Cortex of kidney (tissue), 1 donor: ENCODE measurements at places on chromosomes 2 and 18.

- no peak for DNase-seq
Observed at GRCh38 chr2:1742681-1743395, 1.5 kb downstream of the PXDN start.

- DNase-seq, result no peak
Observed at GRCh38 chr2:208015475-208015874, 9.9 kb downstream of the PLEKHM3 start.

GRCh38 chr2:141591787-141592186 is 539.0 kb downstream of the LRP1B start:
- DNase-seq, result no peak

GRCh38 chr2:86372641-86373502 is 35.4 kb upstream of the REEP1 start:
- no peak for DNase-seq

- DNase-seq, result no peak
Observed at GRCh38 chr2:26528836-26529235, 50.9 kb upstream of the OTOF start.

DNA sequence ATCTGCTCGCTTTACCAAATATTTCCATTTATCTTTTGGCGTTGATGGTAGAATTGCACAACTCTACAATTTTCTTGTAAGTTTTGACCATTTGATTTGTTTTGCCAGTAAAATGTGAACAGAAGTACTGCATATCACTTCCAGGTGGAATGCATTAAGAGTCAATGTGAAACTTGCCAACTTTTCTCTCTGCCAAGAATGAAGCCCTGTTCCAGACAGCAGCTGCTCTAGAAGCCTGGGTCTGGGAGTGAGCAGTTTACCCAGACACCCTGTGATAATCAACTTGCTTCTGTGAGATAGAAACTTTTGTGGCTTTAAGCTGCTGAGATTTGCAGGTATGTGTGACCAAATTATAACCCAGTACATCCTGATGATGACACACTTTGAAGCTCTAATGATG is 115.9 kb upstream of the SYT4 start:
- DNase-seq, result no peak

- no peak for DNase-seq
Observed at GRCh38 chr18:10524507-10525370, 1.1 kb upstream of the NAPG start.

DNA sequence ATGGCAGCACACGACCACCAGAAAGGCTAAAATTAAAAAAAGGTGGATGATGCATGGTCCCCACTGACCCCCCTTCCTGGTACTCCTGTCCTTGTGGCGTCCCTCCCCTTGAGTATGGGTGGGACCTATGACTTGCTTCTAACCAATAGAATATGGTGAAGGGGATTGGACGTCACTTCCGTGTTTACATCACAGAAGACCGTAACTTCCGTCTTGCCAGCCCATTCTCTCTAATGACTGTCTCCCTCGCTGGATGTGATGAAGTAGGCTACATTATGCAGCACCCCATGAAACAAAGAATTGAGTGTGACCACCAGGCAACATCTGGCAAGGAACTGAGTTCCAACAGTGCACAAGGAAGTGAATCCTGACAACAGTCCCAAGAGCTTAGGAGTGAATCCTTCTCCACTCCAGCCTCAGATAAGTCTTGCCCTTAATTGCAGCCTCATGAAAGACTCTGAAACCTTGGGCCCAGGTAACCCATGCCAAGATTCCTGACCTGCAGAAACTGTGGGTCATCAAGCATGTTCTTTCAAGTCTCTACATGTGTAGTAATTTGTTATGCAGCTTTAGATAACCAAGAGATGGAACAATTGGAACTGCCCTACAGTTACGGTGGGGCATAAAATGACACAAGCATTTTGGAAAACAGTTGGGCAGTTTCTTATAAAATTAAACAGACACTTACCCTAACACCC is 80.1 kb upstream of the NPAS2 start:
- no peak for DNase-seq

GRCh38 chr18:13221869-13222855 is 3.6 kb downstream of the LDLRAD4 start:
- no peak for DNase-seq

DNA sequence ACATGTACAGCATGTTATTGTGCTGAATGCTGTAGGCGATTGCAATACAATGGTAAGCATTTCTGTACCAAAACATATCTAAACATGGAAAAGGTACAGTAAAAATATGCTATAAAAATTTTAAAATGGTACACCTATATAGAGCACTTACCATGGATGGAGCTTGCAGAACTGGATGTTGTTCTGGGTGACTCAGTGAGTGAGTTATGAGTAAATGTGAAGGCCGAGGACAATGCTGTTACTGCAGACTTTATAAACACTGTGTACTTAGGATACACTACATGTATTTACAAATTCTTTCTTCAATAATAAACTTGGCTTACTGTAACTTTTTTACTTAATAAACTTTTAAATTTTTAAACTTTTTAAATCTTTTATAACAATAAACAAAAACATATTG is 473.4 kb upstream of the UBE2E3 start:
- no peak for DNase-seq

DNA sequence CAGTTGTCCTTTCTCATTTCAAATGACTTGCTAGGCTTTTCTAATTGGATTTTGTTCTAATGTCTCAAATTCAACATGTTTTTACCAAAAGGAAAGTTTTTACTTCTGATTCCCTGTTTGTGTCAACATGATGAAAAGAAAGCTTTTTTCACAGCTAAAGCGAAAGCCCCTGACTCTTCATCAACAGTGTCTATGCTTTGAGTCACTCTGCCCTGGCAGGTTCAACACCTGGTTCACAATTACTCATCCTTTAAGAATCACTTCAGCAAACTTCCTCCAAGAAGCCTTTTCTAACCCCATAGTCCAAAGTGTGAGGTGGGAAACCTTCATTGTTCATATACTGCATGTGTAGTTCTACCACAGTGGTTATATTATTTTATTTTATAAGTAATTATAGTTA is 7.6 kb upstream of the DSG2 start:
- DNase-seq, result no peak

GRCh38 chr2:232491139-232491780 is 3.6 kb upstream of the ECEL1 start:
- DNase-seq, result no peak

- DNase-seq, result no peak
Observed at GRCh38 chr2:159832858-159833257, 34.9 kb upstream of the CD302 start.

DNA sequence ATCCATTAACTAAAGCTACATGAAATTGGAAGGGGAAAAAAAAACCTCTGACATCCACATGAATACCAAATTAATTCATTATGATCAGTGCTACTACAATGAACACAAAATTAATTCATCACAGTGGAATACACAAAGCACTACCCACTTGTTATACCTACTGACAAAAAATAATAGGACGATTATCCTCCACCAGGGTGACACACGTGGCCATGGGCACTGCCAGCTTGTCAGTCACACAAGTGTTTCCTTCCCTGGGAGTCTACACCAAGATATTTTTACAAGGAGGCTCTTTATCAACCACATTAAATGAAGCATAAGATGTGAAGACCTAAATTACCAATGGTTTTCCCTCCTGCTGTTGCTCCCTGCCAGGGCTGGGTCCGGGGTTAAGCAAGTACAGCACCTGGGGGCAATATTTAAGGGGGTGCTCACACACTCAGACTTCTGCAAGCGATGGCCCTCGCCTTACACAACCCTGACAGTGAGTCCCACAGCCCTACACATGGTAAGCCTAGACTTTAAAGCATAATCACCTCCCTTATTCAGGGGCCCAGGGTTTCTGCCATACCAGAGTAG is 90.1 kb downstream of the TCF4 start:
- DNase-seq, result no peak

- no peak for DNase-seq
Observed at GRCh38 chr2:37585295-37585908, 86.0 kb downstream of the CDC42EP3 start.

DNA sequence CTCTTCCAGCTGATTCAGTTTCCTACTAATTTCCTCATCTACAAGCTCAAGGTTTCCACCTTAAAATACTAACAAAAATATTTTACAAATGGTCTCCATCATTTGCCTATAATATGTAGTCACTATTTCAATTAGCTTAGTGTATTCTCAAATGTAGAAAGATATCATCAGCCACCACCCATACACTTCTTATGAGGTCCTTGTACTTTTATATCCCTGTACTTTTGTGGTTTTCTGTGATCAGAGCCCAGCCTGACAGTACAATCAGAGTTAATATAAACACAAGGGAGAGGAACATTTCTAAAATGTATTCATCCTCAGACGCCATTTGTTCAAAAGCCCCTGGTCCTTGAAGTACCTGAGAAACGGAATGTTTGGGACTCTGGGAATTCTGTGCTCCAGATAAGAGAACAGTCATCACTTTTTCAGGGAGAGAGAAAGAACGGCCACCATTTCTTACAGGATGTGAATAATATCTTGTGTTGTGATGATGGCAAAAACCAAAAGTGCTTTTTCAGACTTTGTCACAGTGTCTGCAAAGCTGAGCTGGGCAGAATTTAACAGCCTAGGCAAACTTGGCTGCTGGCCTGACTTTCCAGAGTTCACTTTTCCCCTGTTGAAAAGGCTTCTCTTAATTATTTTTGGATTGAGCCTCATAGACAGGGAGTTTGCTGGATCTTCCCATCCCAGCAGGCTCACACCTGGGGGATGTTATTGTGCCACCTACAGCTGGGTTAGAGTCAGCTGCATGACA is 361.7 kb upstream of the ACVR2A start:
- no peak for DNase-seq

DNA sequence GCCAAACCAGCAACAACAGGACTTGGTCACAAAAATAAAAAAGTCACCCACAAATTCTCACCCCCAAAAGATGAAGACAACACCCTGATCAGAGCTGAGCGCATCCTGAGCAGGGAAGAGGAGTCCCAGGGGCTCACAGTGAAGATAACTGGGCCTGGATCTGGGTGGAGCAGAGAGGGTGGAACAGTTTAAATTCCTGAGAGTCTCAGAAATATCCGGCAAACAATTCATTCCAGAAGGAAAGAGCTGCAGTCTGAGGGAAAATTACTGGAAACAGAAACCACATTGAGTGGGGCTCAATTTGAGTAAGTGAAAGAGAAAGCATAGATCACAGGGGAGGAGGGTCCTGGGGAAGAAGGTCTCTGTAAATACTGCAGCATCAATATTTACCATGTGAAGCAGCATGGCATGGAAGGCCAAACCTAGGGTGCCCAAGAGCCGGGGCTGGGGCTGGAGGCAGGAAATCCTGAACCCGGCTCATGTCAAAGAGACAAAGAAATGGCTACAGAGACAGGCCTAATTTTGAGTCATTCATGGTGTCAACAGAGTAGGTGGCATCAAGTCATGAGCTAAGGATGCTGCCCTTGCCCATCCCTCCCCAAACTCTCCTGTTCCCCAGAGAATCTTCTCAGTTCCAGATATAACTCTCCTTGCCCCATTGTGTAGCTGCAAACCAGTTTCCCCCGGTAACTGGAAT is 61.4 kb upstream of the ZBTB7C start:
- DNase-seq, result no peak

DNA sequence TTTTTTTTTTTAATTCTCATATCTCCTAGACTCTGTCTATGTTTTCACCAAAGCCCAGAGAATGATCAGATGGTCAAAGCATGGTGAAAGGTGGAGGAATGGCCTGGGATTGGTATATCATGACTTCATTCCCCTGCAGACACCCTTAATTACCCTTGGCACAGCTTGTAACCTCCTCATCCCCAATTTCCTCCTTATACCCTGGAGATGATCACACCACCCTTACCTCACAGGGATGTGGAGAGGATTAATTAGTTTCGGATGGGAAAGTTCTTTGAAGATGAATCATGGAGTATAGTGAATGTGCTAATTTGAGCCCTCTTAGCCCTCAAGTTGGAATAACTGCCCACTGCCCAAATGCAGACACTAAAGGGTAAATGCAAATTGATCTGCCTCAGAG is 138.0 kb upstream of the LYPD6 start:
- no peak for DNase-seq

DNA sequence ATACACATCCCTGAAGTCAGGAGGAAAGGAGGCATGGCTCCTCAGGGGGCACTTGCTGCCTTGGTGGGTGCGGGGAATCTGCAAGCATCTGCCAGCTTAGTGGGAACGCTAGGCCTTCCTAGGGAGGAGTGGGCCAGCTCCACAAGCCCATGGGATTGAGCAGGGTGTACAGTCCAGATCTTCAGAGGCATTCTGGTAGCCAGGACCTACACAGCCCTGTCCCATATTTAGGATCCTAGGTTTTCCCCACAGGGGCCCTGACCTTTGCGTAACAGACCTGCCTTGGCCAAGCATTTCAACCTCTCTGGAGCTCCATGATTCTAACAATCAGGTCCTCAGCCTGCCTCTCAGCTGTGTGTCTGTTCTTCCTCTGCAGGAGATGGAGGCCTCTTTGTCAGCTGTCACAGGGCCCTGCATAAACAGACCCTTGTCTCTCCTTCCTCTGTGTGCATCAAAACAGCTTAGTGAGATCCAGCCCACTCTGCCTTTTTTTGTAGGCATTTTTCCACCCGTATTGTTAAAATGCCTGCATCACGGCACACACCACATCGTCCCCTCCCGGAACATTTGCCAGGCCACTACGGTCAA is 140.2 kb upstream of the NDUFV2 start:
- no peak for DNase-seq

- DNase-seq, result no peak
Observed at GRCh38 chr2:156481312-156481711, 45.1 kb downstream of the GPD2 start.

GRCh38 chr2:215654148-215654819 is 218.4 kb upstream of the FN1 start:
- DNase-seq, result no peak

- DNase-seq, result no peak
Observed at GRCh38 chr2:183035954-183036669, 2.1 kb downstream of the NCKAP1 start.

- DNase-seq, result no peak
Observed at GRCh38 chr2:52874466-52875106, 893.0 kb upstream of the CHAC2 start.

GRCh38 chr2:158172719-158173118 is 71.0 kb downstream of the UPP2 start:
- DNase-seq, result no peak

DNA sequence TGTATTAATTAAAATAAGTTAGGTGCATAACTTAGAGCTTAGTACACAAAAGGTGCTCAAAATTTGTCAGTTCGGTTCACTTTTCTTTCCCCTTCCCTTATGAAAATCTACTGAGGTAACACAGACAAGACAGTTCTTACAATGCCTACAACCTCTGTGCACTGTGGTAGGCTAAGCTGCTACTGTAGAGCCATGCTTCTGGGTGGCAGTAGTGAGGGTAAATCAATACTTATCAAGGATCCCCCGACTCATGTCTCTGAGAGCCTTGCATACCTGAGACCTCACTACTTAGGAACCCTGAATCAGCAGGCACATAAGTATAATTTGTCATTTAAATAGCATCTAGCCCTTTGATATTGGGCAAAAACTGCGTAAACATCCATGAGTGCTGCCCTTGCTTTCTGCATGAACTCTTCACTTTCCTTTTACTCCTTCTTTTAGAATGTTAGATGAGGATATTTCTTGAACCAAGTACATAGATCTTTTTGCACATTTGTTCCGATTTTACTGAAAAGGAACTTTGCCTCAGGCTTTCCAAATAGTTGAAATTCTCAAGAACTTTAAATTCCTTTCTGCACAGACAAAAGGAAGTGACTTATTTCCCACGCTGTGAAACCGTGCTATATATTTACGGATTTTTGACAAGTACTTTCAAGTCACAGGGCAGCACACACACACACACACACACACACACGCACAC is 234.4 kb downstream of the TRIB2 start:
- no peak for DNase-seq
